GM12865 (cell line): ENCODE measurements at places on chromosomes 11 and 22.

DNA sequence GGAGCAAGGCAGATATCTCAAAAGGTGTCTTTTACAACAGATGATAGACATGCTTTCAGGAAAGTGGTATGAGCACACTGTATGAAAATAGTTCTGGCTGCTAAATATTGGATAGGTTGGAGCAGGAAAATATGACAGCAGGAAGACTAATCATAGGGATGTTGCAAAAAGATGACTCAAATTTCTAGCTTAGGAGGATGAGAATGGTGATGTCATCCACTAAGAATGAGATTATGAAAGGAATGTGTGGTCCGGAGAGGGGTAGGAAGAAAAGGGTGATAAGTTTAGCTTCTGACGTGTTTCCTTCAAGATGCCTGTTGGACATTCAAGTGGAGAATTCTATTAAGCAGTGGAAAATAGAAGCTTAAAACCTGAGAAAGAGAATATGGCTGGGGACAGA, 46.4 kb downstream of the RCN1 start:
- DNase-seq, result no peak

- no peak for DNase-seq
These were observed 13.5 kb downstream of the PCSK7 start for GRCh38 chr11:117218133-117218915.

GRCh38 chr22:48821727-48822126, 1005.9 kb downstream of the BRD1 start:
- no peak for DNase-seq

- DNase-seq, result no peak
These were observed 8.7 kb upstream of the RCE1 start for GRCh38 chr11:66834539-66834845.

DNA sequence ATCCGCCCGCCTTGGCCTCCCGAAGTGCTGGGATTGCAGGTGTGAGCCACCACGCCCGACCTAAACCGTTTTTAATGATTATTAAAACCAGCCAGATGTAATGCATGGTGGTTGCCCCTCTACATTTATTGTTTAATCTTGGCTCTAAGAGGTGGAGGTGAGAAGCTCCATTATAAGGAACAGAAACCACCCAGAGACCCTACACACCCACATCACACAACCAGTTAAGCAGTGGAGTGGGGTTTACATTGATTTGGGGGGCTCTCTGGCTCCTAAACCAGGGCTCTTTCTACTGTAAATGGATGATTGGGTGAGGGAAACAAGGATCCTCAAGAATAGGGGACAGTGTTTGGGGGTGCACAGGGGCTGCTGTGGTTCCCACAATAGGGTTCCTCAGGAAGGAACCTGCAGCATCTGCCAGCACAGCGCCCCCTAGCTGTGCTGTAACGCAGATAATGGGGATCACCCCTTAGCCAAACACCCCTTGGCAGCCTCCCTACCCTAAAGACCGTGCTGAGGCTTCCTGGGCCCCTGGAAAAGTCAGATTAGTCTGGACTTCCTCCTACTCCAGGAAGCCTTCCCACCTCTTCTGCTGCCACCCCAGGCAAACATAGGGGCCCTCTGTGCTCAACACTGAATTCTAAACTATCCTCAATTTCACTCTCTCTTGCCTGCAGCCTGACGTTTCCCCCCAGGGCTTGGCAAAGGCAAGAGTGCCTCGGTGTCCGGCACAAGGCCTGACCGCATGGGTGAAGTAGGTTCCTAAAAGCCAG, 2.4 kb downstream of the MPST start:
- peak; percentile 78 for DNase-seq

GRCh38 chr11:10272132-10272531, 21.9 kb downstream of the SBF2 start:
- no peak for DNase-seq

DNA sequence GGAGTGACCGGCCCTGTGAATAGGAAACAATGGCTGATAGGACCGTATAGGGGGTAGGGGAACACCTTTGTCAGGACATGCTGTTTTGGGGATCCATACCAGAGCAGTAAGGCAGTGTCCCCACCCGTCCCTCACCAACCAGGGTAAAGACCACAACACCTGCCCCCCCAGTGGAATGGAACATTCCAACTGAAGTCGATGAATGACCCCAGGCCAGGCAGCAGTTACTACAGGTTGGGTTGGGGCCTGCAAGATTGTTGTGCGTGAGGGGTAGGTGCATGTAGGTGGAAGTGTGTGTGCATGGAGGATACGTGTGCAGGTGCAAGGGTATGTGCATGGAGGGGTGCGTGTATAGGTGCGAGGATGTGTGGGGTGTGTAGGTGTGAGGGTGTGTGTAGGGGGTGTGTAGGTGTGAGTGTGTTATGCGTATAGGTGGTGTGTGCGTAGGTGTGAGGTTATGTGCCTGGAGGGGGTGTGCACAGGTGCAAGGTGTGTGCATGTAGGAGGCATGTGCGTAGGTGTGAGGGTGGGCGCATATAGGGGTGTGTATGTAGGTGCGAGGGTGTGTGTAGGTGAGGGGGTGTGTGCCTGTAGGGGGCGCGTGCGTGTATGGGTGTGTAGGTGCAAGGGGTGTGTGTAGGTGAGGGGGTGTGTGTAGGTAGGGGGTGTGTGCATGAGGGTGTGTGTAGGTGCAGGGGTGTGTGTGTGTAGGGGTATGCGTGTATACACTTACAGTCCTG, 32.9 kb downstream of the PISD start:
- DNase-seq, result no peak

GRCh38 chr11:77223797-77224196, 77.7 kb downstream of the GDPD4 start:
- DNase-seq, result no peak

GRCh38 chr11:100833276-100833675, 146.2 kb downstream of the ARHGAP42 start:
- no peak for DNase-seq

DNA sequence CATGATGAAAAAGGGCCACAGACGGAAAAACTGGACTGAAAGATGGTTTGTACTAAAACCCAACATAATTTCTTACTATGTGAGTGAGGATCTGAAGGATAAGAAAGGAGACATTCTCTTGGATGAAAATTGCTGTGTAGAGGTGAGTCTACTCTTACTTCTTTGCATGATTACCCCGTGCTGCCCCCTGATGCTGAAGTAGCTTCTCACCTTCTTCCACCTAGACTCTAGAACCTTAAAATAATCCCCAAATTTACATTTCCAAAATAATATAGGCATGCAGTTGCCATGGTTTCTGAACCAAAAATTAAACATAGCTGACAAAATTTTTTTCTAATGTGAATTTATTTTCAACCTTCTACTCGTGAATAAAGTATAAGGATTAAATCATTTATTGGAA, 64.2 kb downstream of the SWAP70 start:
- DNase-seq, result no peak

DNA sequence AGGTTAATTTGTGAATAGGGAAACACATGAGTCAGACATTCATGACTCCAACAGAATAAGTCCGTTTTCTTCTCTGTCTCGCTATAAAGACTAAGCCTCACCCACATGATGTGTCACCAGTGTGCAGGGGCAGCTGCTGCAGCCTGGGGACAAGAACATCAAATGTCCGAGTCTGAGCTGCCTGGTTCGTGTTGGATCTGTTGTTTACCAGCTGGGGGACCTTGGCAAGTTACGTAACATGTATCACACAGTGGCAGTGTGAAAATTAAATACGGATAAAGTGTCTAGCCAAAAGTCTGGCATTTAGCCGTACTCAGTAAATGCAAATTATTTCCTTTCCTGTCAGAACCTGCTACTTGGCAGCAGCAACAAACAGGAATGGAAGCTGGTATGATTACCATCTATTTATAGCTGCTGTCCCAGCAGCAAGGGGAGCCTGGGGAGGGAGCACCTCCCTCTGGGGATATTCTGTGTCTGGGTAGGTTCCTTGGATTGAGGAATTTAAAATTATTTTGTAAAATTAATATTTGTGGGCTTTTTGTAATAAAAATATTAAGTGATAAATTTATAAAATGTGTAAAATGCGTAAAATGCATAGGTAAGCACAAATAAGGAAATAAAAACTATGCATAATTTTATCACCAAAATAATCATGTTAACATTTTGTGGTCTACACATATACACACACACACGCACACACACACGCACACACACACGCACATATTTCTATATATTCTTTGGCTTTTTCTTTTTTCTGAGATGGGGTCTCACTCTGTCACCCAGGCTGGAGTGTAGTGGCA, 1.3 kb upstream of the CLDN25 start:
- no peak for DNase-seq

DNA sequence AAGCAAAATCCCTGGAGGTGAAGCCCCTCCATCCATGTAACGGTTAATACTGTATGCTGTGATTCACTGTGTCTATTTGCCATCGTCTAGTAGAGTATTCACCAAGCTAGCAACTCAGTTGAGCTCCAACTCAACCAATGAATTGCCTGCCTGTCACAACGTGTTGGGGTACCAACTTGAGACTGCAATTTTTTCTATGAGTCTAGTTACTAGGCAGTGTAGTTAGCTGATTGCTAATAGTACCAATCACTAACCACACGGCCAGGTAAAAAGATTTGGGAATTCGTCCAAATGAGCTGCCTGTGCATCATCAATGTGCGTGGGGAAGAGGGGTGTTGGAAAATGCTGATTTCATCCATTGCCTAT, 1.0 kb upstream of the BTG4 start:
- DNase-seq, result no peak

- peak; percentile 20 for DNase-seq
These were observed 59.9 kb downstream of the TRAF6 start for GRCh38 chr11:36450110-36450572.

GRCh38 chr11:64124147-64124546, 41.8 kb downstream of the MACROD1 start:
- DNase-seq, result no peak

GRCh38 chr11:44519989-44520737, 45.3 kb upstream of the CD82 start:
- no peak for DNase-seq

GRCh38 chr11:94169516-94169915, 40.9 kb downstream of the PANX1 start:
- DNase-seq, result no peak

DNA sequence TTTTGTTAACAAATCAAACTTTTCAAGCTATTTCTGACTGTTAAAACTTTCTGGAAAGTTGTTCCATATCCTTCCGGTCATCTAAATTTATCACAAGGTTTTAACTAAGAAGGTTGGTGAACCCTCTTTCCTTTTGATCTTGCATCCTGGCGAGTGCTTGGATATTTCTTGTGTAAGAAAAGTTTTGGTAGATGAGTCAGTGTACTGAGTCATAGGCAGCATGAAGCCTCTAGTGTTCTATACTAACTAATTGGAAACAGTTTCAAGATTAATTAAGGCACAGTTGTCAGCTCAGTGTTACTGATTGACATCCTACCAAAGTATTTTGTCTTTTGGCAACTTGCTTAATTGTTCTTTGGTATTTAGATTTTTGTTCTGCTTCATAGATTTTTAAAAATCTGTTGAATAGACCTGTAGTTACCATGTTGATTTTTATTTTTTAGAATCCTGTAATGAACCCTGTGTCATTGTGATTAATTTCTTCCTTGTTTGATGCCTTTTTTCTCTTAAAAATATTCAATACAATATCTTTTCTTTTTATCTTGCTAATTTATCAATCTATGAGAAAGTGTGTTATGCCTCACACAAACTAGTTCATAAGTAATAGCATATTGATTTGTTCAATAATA, 38.0 kb downstream of the METTL15 start:
- no peak for DNase-seq

DNA sequence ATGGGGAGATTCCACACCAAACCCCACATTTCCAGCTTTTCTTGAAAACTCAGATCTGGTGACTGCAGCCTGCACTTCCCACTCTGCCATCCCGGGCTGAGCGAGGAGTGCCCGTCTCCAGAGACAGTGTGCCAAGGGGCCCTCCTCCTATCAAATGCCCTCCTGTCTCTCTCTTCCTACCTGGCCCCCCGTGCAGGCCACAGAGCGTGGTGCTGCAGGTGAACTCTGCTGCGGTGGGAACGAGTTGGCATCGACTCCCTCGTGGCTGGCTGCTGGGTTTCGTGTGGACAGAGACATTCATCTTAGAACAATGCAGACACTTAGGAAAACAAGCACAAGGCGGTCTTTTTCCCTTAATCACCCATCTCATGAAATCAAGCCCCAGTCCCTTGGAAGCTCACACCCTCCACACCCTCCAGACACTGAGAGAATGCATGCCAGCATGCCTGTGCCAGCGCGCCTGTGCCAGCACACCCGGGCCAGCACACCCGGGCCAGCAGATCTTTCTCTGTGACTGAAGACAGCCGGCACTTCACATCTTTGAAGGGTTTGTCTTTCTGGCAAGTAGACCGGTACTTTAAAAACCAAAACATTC, 65.0 kb downstream of the PARVB start:
- DNase-seq, result no peak

DNA sequence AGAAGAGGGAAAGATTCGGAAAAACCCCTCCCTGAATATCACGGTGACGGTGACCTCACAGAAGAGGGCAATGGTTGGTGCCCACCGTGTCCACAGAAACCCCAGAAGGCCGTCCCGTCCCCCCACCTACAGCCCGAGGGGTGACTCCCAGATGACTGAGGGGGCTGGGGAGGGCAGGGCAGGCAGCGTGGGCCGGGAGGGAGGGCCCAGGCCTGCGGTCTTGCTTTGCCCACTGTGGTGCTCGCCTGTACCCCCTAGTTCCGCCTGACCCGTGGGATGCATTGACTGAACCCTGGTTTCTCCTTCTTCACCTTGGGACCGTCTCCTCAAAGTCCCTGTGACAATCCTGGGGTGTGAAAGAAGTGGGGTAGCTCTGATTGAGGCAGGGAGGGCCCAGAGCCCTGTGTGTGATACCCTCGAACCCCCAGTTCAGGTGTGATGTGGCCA, 526.7 kb downstream of the BRD1 start:
- no peak for DNase-seq

DNA sequence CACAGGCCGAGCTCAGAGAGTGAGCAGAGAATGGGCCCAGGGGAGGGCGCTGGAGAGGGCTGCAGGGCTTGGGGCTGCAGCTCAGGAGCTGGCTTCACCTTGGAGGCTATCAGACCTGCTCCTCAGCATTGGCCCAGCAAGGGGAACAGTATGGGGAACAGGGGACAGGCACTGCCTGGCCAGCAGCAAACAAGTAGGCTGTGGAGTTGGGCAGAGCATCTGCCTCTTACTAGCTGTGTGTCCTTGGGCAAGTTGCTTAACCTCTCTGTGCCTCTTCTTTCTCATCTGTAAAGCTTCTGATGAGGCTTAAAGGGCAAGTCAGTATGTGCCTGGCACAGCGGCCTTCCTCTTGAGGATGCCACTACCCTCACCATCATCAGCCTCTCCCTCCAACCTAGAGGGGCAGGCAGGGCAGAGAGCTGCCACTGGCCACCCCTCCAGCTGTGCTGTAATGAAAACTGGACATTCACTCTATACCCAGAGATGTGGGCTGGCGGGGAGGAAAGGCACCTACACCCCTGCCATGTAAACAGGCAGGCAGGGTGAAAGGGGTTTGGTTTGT, 7.5 kb upstream of the CDKN1C start:
- no peak for DNase-seq

- no peak for DNase-seq
These were observed 125.4 kb downstream of the CASP12 start for GRCh38 chr11:104772806-104773241.
